ENCODE measurements at places on chromosomes 6 and 20.

GRCh38 chr20:50874111-50874757, 57.0 kb downstream of the ADNP start:
- DNase-seq: no peak

DNA sequence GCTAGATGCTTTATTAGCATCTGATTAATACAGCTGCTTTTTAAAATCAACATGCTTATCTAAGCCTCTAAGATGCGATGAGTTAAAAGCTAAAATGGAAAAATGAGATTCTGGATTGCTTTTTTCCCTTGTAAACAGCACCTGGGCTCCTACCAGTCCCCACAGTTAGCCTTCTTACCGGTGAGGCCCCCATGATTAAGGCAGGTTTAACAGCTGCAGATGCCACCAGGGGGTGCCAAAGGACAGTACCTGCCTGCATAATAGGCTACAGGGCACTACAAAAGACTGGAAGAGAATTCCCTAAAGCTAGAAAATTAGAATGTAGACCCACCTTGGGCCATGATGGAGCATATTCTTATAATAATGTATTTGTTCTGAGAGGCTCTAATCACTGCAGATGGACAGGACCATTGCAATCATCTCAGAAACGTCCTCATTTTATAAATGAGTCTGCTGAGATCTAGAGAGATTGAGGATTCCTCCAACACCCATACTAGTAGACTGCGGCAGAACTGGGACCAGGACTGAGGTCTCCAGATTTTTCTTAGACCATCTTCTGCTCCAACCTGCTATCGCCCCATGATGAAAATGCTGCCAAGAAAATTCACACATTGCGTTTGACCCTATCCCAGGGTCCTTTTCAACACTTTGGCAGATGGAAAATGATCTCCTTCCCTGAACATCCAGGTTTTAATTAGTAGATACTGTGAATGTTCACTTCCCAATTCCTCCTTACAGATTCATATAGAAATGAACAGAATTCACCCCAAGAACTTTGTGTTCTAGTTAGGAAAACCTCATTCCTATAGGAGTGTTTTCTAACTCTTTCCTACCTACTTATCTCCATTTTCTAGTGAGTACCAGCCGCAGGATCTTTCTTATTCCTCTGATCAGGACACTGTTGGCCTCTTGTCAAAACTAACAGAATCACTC, 148.8 kb downstream of the RPS12 start:
- DNase-seq: peak; percentile 59

GRCh38 chr6:105642708-105643107, 239.8 kb upstream of the PREP start:
- no peak for DNase-seq

- no peak for DNase-seq
Observed at GRCh38 chr6:133290930-133291329, 49.8 kb downstream of the EYA4 start.

GRCh38 chr6:107676042-107676441, 148.1 kb downstream of the SCML4 start:
- DNase-seq: no peak

DNA sequence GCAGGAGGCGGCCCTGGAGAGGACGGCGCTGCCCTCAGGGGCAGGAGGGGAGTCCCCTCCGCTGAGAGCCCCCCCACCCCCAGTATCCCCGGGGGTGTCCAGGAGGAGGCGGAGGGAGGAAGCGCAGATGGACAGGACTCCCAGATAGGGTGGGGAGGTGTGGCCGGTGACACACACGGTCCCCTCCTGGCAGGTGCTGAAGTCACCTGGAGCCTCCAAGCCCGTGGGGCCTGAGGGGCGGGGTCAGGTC, 1.4 kb downstream of the STMN3 start:
- DNase-seq: no peak

- no peak for DNase-seq
Observed at GRCh38 chr6:19452495-19452894, 384.7 kb upstream of the ID4 start.

DNA sequence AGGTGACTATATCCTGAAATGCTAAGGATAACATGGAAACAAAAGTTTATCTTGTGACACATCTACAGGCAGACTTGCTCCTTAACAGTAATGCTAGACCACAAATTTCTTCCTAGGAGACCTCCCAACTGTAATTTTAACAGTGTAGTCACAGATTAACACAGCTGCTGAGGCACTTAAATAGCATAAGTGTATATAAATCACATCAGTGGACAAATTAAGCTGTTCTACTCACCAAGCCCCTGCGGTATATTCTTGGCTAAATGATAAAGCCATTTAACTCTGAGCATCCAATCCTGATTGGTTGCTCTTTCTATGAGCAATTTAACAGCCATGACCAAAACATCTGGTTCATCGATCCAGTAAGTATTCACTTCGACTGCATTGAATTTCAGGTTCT, 73.3 kb upstream of the LYRM2 start:
- no peak for DNase-seq

DNA sequence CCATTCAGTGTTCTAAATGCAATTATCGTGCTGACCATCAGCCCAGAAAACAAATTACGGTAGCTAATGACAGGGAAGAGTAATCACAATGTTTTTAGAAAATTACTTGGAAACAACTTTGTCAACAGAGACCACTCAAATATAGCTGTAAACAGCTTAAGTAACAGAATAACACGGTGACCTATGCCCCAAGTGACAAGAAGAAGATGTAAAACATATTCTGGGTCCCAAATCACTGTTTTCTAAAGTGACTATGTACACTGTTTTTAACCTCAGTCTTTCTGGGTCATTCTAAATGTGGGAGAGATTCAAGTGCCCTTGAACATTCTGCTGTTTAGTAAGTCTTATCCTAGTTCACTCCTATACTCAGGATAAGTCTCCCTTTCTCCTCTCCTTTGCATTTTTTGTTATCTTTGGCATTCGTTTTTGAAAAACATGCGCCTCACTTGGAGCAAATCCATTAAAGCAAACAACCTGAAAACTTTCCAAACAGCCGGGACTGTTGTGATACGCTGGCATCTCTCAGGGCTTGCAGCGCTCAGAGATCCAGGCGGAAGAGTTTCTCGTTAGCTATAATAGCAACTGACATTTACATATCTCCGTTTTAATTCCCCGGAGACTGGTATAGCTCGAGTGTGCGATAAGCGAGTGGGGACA, 114.5 kb upstream of the SOX4 start:
- no peak for DNase-seq

- DNase-seq: no peak
Observed at GRCh38 chr6:87846434-87846833, 144.4 kb upstream of the AKIRIN2 start.

- DNase-seq: no peak
Observed at GRCh38 chr6:151412909-151413308, 21.6 kb upstream of the ZBTB2 start.

DNA sequence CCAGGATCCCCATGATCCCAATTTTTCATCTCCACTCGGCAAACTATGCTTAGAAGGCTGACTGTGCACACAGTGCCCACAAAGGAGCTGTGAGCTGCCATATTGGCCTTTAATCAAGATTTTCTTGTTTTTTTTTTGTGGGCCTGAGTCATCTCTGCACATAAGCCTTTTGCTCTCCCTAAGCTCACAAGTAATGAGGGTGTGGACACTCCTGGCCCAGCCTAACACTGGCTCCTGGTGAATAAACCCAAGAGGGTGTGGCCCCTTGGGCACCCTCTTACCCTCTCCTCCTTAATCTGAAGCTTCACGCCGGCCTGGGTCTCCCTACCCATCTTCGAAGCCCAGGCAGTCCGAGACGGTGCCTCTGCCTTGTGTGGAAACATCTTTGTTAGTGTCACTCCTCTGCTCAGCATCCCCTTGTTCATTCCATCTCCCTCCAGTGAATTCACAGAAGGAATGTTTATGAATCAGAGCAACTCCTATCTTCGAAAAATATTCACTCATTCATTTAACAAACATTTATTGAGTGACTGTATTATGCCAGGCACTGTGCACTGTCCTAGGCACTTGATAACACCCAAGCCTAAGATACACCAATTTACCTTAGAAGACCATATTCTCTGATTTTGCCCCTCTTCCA, 22.2 kb upstream of the MRPS10 start:
- DNase-seq: no peak

DNA sequence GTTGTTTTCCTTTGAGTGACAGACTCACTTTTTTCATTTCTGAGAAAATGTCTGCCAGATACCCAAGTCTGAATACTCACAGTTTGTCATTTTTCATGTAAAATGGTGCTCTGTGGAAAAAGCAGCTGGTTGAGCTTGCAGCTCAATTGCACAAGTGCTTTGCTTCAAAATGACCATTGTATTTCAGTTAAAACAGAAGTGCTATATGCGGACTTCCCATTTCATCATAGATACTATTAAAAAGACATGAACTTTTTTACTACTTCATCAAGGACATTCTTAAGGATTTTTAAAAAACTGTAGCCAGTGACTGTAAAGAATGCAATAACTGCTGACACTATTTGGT, 61.5 kb downstream of the KCNS1 start:
- no peak for DNase-seq

DNA sequence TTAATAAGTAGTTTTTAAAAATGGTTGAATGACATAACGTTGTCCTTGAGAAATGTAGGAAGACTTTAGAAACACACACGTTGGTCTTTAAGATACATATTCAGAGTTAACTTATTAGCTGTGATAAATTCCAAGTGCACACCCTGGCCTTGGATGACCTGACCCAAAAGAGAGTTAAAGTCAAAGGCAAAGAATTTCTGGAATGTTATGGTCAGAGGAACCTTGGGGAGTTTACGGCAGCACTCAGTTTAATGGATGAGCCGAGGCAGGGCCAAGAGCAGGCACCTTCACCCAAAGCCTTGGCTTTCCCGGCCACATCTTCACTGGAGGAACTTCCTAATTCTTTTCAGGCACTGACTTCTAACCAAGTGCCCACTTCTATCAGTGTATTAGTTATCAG, 200.5 kb downstream of the SMOC2 start:
- DNase-seq: no peak

DNA sequence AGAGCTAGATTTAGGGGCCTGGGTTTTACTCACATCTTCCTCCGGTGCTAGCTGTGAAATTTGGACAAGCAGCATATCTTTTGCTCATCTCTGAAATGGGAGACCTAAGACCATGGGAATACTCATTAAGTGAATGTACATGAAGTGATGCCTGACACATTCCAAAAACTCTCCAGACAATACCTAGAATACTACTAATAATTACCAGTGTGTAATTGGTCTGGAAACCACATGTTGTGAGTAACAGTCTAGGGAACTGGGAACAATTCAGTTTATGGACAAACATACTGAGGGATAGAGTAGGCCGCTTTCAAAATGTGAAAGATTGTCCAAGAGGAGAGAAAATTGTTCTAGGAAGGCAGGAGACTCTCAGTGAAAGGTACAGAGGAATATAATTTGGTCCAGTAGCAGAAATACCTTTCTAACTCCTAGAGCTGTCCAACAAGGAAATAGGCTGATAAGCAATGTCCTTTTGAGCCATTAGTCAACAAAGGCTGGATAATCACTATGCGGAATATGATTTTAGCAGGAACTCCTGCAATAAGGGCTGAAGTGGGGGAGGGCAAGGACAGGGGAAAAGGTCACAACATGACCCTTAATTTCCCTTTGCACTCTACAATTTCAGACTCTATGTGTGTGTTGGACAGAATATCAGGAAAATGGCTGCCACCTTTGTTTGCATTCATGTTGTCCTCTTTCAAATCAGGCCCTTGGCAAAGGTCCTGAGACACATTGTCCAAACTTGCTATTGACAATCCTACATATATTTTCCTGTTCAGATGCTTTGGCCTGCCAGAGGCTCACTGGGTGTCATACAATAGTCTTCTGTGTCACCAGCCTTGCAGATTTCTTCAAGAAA, 315.4 kb downstream of the PLCB1 start:
- DNase-seq: no peak

GRCh38 chr6:102398788-102399390, 1005.4 kb downstream of the GRIK2 start:
- DNase-seq: no peak

DNA sequence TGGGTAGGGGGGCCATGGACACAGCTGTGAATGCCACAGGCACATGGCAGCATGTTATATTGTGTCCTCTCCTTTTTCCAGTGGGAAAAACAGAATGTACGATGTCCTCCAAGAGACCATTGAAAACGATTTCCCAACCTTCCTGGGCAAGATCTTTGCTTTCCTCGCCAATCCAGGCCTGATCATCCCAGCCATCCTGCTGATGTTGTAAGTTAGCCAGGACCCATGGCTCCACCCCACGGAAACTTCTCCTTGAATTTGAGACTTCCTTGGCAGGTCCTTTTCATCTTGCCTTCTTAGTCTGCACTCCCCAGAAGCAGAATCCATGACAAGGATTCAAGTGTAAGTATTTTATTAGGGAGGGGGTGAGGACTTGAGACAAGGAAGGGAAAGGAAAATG, 28.2 kb upstream of the NOP56 start:
- DNase-seq: no peak

- DNase-seq: no peak
Observed at GRCh38 chr6:97347111-97347510, 64.1 kb upstream of the MMS22L start.

DNA sequence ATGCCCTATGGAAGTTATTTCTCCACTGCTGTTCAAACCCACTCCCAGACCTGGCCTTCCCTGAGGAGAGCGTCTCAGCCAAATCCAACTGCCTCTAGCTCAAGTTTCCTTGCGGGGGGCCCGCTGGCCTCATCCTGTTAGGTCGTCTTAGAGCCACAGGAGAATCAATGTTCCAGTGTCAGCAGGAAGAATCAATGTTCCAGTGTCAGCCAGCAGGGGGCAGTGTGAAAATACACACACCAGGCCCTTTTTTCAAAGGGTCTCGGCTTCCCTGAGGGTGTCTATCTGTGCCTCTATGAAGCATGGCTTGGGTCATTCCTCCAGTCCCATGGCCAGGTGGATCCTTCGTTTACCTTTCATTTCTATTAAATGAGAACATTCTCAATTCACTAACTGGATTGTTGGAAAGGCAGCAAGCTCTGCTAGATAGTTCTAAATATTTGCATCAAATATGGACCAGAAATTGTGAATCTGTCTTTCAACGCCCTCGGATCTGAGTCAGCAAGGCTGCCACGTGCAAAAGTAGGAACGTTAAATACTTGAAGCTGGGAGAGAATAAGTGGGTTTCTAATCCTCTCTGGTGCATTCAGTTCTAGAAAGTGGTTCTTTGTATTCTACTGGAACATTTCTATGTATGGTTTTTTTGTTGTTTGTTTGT, 19.2 kb downstream of the PRND start:
- DNase-seq: peak; percentile 67

GRCh38 chr6:158539413-158539812, 20.5 kb upstream of the TMEM181 start:
- DNase-seq: no peak

- DNase-seq: no peak
Observed at GRCh38 chr20:38195521-38195920, 30.5 kb upstream of the TGM2 start.

- peak; percentile 69 for DNase-seq
Observed at GRCh38 chr20:47677635-47678453, 107.4 kb downstream of the SULF2 start.

- DNase-seq: no peak
Observed at GRCh38 chr6:68328156-68328555, 306.9 kb upstream of the ADGRB3 start.

GRCh38 chr6:10033223-10033829, 381.5 kb downstream of the TFAP2A start:
- DNase-seq: no peak

- no peak for DNase-seq
Observed at GRCh38 chr6:56491606-56492328, 150.9 kb downstream of the DST start.

All from activated naive CD4-positive, alpha-beta T cell treated with anti-CD3 and anti-CD28 coated beads, Interleukin-2, amount 50 U/mL, for 16 hours (primary cell).